ENCODE measurements at places on chromosomes 5 and 9. TPM values are rescaled to one million over a fixed set of nuclear protein-coding genes. Genes with fewer than 3 reads are reported as not detected.
A peak's percentile ranks its signal among the peaks of the same experiment; 100 is the strongest.

ROR2 gene
- total RNA-seq = 2.2 TPM

ASPN gene
- under 0.01 TPM for total RNA-seq

TMEM171 gene
- total RNA-seq = 3.3 TPM

SLC34A3 gene
- not detected for total RNA-seq

FOXD4L6 gene
- total RNA-seq = not detected

DAB2 gene
- total RNA-seq = 97.2 TPM

TBC1D2 gene
- 35.6 TPM for total RNA-seq

TLR4 gene
- under 0.01 TPM for total RNA-seq

LECT2 gene
- total RNA-seq = not detected

OR1L1 gene
- not detected for total RNA-seq

CBY3 gene
- total RNA-seq = 0.18 TPM

NFX1 gene
- total RNA-seq = 36.9 TPM

CCDC180 gene
- total RNA-seq = 0.90 TPM

GRCh38 chr9:81661339-81661738 is 28.0 kb downstream of the TLE1 start:
- DNase-seq = no peak

DNA sequence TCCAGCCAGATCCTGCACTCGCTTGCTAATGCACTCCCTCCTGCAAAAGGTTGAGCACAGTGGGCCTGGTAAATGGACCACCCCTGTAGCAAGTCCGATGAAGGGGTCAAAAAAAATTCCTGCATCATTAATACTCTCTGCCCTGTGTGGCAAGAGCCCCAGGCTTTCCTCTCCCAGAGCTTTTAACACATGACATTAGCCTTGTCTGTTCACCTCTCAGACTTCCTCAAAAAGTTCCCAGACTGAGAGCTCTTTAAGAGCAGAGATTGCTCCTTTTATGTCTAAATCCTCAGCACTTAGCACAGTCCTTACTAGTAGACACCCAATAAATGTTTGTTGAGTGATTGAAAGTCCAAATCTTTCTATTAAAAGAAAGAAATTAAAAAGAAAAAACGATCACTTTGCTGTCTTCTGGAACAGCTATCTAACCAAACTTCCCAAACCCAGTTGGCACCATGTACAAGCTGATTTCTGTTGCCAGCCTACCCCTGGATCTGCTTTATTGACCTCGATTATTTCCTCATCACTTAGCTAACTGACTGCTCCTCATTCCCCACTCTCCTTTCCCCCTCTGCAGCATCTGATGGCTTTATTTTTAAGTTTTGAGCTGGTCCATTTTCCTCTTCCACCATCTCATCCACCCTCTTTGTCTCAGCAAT is 209.8 kb downstream of the ENC1 start:
- no peak for DNase-seq

DNA sequence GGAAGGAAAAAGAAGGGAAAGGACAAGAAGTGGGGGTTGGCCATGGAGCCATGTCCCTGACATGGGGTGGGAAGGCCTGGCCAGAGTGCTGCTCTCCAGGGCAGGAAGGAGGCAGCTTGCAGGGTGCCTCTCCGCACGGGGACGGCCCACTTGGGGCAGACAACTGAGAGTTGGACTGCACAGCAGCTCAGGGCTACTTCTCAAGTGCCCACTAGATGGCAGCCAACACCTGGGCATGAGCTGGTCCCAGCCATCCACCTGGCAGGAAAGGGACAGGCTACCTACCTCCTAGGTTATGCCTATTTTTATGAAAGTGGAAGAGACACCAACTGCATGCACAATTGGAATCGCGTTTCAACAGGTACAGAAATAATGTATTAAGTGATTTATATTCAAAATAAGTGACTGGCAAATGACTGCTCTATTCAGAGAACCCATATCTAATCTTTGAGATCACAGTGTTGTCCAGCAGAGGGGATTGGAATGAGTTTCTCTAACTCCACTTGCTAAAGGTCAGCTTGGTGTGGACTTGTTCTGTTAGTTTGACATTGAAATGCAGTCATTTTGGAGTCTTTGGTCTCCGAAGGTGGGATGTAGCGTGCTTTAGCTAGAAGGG is 113.4 kb downstream of the SYK start:
- DNase-seq = peak; percentile 76

- peak; percentile 95 for DNase-seq
Measured at GRCh38 chr9:88852794-88853193, 138.5 kb upstream of the S1PR3 start.

- DNase-seq = no peak
Measured at GRCh38 chr9:93260263-93261066, 76.5 kb downstream of the WNK2 start.

DNA sequence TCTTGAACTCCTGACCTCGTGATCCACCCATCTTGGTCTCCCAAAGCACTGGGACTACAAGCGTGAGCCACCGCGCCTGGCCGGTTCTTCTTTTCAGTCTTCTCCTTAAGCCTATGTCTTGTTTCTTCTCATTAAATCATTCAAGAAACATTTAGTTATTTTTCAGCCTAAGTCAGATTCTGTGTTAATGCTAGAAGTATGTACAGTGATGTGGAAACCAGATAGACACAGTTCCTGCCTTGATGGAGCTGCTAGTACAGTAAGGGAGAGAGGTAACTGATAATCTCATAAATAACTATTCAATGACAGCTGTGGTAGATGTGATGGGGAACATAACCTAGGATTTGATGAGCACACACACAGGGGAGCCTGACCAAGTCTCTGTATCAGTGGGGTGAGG is 46.3 kb upstream of the NR3C1 start:
- peak; percentile 50 for DNase-seq

DNA sequence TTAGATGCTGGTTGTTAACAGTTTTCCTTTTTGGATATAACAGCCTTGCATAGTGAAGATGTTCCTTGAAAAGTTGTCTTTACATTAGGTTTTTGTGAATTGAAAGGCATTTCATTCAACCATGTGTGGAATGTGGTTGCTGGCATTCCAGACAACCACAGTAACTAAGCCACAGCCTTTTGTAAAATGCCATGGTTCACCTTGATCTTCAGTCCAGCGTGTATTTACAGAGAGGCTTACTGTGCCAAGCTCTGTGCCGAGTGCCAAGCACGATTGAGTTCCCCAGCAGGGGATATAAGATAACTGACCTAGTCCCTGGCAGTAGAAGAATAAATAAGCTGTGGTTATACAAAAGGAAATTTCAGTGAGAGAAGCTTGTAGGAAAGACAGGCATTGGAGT is 4.9 kb downstream of the EXOSC2 start:
- peak; percentile 37 for DNase-seq

DNA sequence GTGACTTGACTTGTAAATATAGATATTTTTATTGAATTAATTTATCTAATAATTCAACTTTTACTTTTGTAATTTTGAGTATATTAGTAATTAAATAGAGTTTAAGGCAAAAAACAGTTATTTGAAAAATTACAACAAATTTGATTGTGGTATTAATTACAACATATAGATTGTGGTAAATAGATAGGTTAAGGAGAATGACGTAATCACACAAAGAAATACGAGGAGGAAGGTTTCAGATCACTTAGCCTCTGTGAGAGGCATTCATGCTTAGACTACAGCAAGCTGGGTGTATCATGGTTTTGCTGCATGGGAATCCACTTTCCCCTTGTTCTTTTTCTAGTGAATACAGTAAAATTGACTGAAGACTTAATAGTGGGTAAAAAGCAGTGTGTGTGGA is 878.4 kb upstream of the EDIL3 start:
- DNase-seq = no peak

GRCh38 chr9:124657516-124657915 is 113.6 kb downstream of the NR6A1 start:
- no peak for DNase-seq

DNA sequence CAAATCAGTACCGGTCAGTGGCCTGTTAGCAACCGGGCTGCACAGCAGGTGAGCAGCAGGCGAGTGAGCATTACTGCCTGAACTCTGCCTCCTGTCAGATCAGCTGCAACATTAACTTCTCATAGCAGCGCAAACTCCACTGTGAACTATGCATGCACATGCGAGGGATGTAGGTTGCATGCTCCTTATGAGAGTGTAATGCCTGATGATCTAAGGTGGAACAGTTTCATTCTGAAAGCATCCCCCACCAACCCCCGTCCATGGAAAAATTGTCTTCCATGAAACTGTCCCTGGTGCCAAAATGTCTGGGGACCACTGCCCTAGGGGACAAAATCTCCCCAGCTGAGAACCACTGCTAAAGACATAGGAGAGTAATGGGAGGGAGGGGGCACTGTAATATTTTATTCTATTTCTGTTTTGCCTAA is 51.1 kb downstream of the P4HA2 start:
- no peak for DNase-seq

DNA sequence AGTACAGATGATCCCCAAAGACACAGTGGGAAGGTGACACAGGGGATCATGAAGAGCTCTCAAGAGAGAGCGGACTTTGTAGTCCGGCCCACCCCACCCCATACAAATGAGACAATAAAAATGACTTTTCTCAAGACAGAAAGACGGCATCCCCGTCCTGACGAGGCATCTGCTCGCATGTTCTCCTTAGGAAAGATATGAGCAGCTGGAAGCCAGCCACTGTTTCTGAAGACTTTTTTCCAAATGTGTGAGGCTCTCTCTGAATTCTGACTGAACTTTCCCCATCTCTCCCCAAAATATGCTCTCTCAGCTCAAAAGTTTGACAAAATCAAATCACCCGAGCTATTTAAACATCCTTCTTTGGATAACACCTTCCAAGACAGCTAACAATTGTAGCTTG is 105.2 kb downstream of the RFK start:
- DNase-seq = no peak

GRCh38 chr9:136567651-136568287 is 21.9 kb upstream of the NOTCH1 start:
- DNase-seq = peak; percentile 81

DNA sequence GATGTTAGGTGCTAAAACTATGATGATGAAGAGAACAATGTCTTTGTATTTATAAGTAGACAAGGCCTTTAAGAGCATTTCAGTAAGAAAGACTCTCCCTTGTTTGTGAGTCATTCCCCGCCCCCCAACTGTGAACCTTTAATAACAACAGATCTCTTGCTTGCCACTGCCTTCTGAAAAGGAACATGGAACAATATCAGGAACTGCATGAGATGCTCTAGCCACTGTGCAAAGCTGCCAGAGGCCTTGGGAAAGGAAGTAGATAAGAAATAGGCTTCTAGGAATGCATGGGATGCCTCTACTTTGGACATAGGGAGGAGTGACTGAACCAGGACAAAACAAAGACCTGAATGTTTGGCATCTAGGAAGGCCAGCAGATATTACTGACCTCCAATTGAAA is 296.1 kb upstream of the MPDZ start:
- DNase-seq = no peak

DNA sequence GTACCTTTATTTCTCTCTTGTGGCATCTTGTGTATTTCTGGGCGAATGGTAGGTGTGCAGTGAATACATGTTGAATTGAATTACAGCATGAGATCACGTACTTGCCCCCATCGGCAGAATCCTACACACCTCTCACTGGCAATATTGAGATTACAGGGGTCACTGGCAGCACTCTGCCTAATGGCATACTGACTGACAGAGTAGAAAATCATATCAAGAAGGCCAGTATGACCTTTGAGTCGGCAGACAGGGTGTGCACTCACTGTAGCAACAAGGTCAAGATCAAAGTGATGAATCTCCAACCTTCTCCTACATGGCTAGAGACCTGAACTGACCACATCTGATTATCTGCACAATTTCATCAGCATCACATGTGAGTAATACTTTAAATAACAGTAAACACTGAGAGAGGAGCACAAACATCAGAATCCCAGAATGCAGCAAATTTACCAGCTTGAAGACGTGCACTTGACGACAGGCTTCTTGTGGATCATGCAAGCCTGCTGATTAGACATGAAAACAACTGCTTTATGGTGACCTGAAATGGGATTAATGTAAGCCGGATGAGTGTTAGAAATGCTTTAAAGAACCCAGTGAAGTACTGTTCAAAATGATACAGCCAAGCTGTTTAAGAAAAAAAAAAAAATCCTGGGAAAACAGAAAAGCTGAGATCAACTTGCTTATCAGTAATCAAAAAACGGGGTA is 267.1 kb upstream of the EFNA5 start:
- DNase-seq = no peak

GRCh38 chr5:151686674-151687407 is at the start of gene SPARC:
SPARC (minus strand) TSS chr5:151686915; CDS start chr5:151676188, 10,727 bp downstream.
- DNase-seq = peak; percentile 96

DNA sequence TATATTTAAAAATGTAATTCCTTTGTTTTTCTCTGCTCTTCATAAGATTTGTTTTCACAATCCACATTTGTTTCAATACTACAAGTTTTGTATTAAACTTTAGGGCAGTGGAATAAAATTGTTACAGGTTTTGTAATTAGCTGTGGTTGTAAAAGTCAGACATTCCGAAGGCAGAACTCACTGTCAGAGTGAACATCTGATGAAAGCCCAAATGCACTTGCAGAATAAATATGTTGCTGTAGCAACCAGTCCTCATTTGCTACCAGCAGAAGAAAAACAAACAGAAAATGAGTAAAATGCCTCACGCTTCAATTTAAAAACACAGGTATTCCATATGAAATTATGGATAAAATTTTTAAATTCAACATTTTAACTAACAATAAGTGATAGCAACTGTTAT is 740.1 kb upstream of the FAM174A start:
- DNase-seq = no peak

- no peak for DNase-seq
Measured at GRCh38 chr9:108864446-108864845, 2.4 kb downstream of the ACTL7A start.
